ENCODE measurements at places on chromosomes 6 and 20.
A peak's percentile ranks its signal among the peaks of the same experiment; 100 is the strongest.

- peak; percentile 81 for DNase-seq
These were observed 63.6 kb downstream of the HUS1B start for GRCh38 chr6:593139-593906.

DNA sequence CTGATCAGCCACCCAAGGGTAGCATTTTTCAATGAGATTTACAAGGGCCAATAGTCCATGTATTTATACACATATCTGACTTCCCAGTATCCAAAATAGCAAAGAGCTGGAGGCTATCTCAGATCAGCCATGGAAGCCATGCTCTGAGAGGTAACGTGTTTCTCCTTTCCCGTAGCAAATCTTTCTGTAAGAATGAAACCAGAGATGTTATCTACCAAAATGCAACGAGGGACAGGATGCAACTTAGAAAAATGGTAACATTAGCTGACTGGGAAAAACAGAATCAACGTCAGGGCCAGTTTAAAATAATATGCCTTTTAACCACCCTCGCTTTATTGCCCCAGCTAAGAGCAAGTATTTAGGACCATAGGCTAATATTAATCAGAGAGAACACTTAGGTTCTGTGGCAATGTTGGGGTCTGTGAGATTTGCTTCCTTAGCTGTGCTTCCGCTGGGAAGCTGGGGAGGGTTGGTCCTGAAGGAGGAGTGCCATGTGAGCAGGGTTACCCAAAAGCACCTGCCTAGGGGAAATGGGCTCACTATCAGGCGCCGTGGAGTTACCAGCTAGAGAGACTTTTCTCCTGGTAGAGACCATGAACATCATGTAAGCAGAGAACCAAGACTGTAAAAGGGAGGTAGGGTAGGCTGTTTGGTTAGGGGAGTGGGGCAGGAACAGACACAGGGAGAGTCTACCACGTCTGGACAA lies 1.2 kb downstream of the ZNF831 start:
- DNase-seq = no peak

- no peak for DNase-seq
These were observed 142.6 kb upstream of the PDE10A start for GRCh38 chr6:165805636-165806035.

GRCh38 chr6:62102387-62102786 lies 183.6 kb downstream of the KHDRBS2 start:
- no peak for DNase-seq

GRCh38 chr20:43941476-43942200 lies 27.0 kb downstream of the TOX2 start:
- no peak for DNase-seq

DNA sequence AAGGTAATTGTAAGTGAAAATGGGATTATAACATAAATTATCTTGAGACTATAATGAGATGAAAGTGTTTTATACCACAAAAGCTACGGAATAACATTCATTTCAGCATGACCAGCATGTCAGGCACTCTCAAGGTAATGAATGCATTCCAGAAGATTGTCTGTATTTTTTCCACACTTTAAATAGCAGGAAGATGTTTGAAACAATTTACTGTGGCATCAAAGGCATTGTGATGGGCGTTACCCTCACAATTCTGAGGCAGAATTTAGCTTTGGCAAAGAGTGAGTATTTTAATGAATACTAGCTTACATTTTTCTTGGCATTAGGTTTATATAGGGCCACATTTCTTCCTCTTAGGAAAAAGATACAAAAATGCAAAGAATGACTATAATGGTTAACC lies 627.2 kb downstream of the BCKDHB start:
- no peak for DNase-seq

GRCh38 chr6:114068771-114069170 lies 97.8 kb upstream of the HDAC2 start:
- DNase-seq = no peak

- DNase-seq = no peak
These were observed 8.0 kb downstream of the STMN3 start for GRCh38 chr20:63645218-63645617.

DNA sequence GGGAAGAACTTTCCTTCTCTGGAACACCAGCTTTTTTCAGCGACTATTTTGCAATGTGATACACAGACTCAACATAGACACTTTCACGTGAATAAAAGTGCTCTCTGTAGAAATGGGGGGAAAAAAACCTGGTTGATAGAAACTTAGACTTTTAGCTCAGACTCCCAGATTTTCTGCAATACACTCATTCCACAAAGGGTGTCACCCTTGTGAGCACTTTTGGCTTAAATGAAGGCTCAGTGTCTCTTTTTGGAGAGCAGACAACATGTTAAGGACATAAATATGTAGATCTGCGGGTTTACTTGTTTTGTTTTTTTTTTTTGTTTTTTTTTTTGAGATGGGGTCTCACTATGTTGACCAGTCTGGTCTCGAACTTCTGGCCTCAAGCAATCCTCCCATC lies 579.6 kb downstream of the PTPRT start:
- no peak for DNase-seq

GRCh38 chr6:151372164-151372563 lies 19.2 kb downstream of the ZBTB2 start:
- no peak for DNase-seq

All from K562 (cell line).